Inflammatory macrophage (primary cell): ENCODE measurements at places on chromosomes 3 and 15.
A peak's percentile ranks its signal among the peaks of the same experiment; 100 is the strongest.

GRCh38 chr3:20125897-20126296, 60.1 kb downstream of the SGO1 start:
- DNase-seq = peak; percentile 70

- DNase-seq = peak; percentile 66
These were observed 2.2 kb downstream of the CDCP1 start for GRCh38 chr3:45143673-45144671.

GRCh38 chr3:196414469-196414868, 17.8 kb downstream of the UBXN7 start:
- DNase-seq = peak; percentile 31

DNA sequence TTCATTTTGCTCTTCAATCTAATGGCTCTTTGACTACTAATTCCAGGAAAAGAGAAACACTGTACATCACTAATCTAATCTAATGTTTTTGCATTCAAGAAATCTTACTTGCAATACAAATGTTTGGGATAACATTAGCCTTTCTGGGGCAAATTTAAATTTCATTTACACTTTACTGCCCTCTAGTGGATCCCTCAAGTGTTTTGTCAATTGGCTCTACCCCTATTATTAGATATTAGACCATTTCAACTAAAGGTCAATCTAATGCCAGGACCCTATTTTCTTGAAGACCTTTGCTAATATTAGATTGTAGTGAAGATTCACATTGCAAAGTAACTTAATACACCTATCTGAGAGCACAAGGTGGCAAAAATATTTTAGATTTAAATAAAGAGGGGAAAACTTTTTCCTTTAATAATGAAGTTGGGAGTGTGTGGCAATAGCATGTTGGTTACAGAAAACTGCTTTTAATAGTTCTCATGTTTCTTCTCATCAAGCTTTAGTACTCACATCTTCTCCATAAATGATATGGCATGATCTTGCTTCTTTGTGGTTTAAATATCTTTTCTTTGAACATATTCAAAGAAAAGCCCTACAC, 5.0 kb downstream of the C2CD4A start:
- DNase-seq = peak; percentile 36

DNA sequence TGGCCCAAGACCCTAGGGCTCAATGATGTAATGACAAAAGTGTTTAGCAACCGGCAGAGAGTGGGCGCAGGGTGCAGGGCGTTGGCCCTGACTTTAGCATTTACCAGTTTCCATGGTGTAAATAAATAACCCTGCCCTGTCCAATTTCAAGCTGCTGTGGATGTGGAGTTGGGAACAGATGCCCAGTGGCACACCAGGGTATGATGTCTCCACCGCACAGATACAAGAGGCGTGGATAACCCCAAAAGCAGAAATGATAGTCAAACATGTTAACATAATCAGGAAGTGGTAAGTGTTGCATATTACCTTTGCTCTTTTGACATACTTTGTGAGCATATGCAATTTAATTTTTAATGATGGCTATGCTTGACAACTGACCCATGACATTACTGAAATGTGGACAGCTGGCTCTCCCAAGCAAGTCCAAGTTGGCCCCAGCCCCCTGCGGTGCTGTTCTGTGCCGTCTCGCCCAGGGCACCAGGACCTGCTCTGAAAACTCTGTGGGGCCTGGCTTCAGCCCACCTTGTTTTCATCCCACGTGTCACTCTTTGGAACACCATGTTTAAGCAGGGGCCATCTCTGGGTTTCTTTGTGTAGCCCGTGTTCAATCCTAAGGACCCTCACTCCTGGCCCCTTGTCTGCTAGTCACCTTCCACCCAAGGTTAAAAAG, 10.8 kb upstream of the ANPEP start:
- peak; percentile 96 for DNase-seq

GRCh38 chr3:185076219-185076618, 76.6 kb downstream of the C3orf70 start:
- DNase-seq = no peak

DNA sequence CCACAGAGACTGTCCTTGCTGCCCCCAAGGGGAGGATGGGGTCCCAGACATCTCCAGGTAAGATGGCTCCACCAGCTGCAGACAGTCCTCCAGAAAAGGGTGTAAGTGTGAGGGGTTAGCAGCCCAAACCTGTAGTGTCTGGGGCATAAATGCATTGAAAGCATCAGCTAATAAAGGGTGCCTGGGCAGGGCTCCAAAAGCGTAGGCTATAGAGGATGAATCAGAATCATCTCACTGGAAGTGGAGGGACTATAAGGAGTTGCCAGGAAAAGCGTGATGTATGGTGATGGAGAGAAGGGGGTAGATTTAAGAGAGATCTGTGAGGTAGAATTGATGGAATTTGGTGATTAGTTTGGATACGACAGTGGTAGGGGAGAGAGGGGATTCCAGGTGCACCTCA, 79.9 kb upstream of the ONECUT1 start:
- DNase-seq = no peak

GRCh38 chr3:150798122-150798618, 35.2 kb upstream of the SIAH2 start:
- no peak for DNase-seq

DNA sequence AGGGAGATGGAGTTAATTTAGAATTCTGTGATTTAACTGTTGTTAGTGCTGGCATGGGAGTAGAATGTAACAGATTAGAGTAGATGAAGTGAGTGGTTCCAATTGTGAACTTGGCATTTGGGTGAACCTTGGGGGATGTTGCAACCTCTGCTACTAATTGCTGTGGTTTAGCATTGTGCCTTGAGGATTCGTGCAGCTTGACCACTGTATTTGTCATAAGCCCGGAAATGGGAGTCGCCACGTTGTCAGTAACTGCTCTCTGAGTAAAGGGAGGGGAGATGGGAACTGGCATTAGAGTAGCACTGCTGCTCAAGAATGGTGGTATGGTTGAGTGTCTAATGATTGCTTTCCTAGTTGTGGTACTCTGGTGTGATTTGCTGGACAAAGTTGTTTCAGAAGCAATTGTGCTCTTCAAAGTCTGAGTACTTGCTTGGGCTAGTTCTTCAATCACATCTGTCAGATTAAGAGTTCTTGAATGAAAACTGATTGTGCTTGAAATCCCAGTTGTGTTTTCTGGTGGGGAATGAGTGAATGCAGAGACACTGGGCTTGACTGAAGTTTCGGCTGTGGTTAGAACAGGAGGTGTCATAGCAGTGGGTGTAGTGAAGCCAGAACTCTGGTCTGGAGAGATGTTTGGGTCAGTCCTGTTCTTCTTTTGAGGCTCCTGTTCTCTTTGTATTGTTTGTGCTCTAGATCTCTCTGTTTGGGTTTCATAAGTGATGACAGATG, 15.4 kb downstream of the IGSF10 start:
- DNase-seq = peak; percentile 28

DNA sequence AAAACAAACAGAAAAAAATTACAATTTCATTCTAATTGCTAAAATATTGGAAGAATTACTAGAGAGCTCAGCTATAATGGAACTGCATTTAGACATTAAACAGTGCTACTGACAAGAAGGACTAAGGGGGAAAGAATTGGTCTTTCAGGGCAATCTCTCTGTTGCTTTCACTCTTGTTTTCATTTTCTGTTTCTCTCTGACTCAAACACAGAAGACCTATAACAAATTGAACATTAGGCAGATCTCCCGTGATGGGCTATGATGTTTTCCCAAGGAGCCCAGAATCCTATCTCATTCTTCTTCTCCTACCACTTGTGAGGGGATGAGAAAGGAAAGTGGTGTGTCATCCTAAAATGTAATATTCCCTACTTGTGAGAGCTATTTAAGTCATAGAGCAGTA, 358.0 kb upstream of the TGFBR2 start:
- DNase-seq = no peak

DNA sequence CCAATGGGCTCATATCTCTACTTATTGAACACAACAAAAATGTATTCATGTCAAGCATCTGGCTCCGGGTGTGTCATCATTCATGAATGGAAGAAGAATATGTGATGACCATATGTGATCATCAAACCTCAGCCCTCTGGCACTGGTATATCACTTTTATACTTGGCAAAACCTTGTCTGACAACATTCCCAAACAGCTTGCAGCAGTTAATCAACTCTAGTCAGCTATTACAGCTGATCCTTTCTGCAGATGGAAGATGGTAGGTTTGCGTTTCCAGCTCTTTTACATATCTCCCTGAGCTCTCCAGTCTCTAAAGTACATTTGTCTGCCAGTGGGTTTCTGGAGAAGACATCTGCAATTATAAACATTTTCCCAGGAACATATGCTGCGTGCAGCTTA, 6.6 kb downstream of the PLSCR5 start:
- no peak for DNase-seq

DNA sequence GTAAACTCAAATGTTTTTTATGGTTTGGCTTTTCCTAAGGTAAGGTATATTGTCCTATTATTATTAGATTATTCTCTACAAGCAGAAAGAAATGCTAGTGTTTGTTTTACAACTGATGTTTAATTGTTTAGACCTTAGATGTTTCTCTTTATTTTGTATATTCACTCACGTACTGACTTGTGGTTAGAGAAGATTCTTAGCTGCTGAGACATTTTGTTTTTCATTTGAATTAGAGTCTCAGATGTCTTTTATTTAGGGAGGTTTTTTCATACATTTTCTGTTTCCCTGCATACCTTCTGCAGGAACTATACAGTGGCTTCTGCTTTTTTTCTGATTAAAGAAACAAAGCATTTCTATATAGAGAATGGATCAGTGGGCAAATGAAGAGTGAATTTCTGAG, 110.9 kb downstream of the MYRIP start:
- no peak for DNase-seq

DNA sequence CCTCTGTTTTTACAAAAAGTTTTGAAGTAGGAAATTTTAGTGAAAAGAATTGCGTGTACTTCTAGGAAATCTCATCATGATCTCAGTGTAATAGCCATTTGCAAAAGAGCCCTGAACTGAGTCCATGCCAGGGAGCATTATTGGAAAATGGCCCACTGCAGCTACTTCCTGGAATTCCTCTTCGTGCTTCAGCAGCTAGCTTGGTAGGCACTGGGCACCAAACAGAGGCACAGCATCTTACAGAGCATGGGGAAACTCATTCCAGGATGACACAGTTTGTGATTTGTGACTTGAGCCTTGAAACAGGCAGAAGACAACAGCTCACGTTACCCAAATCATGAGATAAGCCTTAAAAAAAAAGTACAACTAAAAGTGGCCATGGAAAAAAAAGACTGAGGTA, 179.1 kb downstream of the WDR72 start:
- DNase-seq = no peak

DNA sequence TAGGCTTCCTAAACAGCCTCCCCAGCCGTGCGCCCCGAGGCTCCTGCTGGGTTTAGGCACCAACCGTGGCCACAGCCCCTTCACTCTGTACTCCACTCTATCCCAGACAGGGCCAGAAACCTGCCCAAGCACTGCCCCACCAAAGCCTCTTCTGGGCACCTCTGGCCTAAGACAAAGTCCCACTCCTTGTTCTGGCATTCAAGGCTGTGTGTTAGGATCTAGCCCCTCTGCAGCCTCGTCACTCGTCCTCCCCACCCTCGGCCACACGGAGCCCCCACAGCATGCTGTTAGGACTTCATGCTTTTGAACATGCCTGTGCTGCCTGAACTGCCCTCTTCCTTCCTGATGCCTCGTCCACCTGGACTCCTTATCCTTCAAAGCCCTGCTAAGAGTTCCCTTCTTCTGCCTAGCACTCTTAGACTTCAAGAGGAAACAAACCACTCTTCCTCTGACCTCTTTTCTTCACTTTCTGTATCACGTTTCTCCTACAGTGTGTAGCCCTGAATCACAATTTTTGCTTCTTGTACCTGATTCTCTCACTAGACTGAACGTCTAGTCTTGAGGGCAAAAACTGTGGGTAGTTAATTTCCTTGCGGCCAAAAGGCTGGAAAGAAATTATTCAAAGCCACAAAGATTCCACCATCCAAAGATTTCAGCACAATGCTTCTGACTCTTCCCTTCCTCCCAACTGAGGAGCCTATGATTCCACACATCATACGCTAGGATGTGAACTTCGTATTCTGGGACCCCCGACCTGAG, 28.6 kb downstream of the WNT7A start:
- no peak for DNase-seq

- peak; percentile 45 for DNase-seq
These were observed 195.8 kb downstream of the SHQ1 start for GRCh38 chr3:72652395-72652794.

DNA sequence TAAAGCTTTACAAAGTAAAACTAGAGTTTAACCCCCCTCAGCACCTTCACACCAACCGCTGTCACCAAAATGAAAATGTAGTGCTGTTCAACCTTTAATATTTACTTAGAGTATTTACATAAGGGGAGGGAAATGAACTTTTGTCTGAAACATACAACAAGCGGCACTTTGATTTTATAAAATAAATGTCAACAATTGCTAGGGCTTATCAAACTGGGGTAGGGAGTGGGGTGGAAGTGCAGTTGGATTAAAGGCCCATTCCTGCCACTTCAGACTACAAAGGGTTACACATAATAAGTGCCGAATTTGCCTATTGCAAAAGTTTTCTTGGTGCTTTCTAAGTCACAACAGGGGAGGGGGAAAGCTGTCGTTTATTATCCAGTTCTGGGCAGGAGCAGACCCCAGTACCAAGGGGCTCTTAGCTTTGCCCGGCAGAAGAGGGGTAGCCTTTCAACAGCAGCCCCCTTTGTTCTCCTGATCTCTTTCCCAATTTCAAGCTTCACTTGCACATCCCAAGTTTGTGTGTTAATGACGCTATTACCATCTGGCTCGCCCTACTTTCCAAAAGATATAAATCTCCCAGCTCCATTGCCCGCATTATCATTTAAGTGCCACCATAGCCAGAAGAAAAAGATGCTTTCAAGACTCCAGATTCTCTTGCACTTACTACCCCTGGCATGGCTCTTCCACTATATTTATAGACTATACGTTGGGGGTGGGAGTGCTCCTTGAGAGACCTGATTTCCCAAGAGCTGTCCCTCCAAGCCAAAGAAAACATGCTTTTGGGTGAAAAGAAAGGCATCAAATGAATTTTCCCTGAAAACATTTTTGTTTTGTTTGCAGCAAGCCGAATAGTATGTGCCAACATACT, 17.0 kb downstream of the SOX2 start:
- DNase-seq = no peak

- DNase-seq = no peak
These were observed 230.8 kb downstream of the EBLN2 start for GRCh38 chr3:73292220-73292619.

DNA sequence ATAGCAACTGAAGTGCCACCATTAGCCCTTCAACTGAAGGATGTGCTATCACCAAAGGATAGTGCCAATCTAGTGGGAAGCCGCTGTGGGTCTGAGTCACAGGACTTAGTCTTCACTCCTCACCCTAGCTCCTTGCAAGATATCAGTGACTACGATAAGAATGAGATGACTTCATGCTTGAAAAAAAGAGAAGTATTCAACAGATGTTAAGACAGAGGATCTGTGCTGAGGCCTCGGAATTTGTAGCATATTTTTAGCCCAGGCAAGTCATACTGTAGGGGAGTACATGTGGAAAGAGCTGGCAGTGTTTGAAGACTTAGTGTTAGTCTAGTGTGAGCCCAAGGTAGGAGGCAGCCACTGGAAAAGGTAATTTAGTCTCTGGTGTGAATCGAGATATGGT, 270.7 kb upstream of the LRTM1 start:
- DNase-seq = no peak

DNA sequence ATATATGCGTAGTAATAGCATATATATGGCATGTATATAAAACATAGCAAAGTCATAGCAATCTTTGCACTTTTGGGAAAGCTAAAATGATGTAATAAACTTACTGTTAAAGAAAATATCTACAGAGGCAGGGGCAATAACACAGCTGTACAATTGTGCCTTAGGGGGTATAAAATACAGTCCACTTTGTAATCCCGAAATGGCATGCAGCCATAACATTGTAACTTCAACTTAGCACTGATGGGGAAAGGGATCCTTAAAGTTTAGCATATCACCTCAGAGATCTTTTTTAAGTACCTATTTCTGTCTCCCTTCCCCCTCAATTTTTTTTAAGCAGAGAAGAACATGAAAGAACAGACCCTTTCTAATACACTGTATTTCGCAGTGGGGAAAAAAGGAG, 40.8 kb downstream of the PLD1 start:
- no peak for DNase-seq
